ENCODE measurements at places on chromosomes 3 and 15.

DNA sequence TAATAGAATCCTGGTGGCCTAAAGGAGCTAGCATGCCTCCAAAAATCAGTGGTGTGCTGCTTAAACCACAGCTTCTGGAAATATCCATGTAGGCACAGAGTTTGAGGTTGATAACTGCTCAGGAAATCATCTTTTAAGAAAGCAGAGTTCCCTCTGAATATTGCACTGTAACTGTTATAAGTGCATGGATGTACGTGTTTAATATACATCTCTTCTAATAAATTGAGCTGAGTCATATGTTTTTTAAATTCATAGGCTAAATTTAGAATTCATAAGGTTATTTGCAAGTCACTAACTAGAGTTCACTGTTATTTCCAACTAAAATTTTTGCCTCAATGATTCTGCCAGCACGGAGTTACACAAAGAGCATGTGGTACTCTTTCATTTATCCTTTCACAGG, 68.9 kb downstream of the MYH15 start:
- DNase-seq = no peak

- no peak for DNase-seq
Measured at GRCh38 chr15:100926258-100926657, 7.1 kb downstream of the LRRK1 start.

DNA sequence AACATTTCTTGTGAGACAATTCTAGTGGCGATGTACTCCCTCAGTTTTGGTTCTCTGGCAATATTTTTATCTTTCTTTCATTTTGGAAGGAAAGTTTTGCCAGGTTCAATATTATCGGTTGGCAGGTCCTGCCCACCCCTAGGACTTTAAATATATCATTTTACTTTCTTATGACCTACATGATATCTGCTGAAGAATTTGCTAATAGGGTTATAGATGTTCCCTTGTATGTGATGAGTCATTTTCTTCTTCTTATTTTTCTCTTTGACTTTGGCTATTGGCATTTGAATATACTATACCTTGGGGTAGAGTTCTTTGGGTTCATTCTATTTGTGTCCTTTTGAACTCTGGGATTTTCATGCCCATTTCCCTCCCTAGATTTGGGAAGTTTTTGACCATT, 89.7 kb downstream of the GMNC start:
- DNase-seq = no peak

GRCh38 chr15:95324656-95325055, 1005.8 kb upstream of the NR2F2 start:
- no peak for DNase-seq

- DNase-seq = no peak
Measured at GRCh38 chr3:195613468-195614069, 29.8 kb upstream of the APOD start.

- DNase-seq = no peak
Measured at GRCh38 chr3:32865383-32865782, 47.6 kb downstream of the TRIM71 start.

DNA sequence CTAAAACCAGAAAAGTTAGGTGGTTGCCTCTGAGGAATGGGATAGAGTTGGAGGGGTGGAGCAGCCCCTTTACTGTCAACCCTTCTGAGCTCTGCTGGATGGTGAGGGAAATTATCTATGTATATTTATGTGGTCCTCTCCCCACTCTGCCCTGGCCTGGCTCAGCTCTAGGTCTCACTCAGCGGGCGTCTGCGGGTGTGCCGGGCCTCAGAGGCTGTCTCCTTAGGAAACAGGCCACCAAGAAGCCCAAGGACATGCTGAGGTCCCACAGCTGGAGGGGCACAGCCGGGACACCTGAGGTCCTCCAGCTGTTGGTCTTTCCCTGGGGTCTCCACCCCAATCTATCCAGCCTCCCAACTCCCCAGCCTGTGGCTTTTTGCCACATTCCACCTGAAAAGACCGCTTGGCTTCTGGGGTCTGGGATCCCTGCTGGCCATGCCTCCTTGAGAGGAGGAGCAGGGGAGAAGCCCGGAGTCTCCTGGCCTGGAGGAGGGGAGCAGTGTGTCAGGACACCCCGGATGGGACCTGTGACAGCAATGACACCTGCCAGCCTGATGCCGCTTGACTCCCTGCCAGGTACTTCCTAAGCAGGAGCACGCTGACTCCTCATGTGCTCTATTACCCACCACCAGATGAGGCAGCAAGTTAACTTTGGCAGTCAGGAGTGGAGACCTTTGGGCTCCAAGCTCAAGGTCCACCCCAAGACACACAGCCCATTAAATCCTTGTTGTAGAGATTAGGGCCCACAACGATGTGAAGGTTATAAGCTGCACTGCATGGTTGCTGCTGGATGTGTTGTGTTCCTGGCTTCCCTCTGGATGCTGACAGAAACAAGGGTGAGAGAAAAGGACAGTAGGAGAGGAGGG, at the start of gene SLC28A1:
TSS of gene SLC28A1 (plus strand) at position 747 of the 866 bp plus-strand sequence. CDS start 3,099 bp downstream, outside the sequence.
- DNase-seq = no peak

DNA sequence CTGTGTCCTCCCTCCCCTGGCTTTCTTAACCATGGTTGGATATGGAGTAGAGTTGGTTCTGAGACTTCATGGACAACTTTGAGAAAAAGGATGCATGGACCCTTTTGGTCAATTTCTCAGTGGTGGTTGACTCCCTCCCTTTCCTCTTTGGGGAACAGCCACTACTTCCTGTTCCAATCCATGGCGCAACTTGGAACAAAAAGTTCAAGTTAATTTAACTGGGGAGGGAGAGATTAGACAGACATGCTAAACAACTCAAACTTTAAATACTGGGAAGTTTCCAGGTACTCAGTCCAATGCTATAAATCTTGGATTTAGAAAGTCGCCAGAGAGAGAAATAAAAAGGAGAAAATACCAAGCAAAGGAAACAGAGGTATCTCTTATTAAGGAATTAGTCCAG, 202.2 kb downstream of the PDZRN3 start:
- no peak for DNase-seq

- DNase-seq = no peak
Measured at GRCh38 chr15:61137105-61137792, 91.9 kb downstream of the RORA start.

DNA sequence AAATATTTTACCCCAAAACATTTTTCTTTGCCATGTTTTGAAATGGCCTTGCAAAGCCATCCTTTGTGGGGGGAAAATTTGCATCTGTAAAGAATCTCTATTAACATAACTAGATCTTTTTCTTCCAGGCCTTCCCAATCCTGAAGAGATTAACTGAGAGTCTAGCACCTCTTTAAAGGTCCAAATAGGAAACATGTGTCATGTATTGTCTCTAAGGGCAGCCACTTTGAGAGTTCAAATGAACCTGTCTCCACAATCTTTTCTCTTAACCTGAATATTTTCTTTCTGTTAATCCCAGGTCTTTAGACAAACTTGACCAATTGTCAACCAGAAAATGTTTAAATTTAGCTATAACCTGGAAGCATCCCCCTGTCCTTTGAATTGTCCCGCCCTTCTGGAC, 236.6 kb upstream of the PROK2 start:
- no peak for DNase-seq

- DNase-seq = no peak
Measured at GRCh38 chr3:20776286-20776685, 590.3 kb upstream of the SGO1 start.

DNA sequence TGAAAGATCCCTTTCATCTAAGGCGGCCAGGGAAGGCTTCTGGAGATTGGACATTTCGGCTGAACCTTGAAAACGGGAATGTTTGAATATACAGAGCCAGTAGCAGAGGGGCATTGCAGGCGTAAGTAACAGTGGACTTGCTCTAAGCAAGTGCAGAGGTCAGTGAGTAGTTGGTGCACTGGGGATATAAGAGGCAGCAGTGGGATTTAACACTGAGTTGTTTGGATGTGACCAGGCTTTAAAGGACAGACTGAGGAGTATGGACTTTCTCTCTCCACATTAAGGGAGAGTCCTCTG, 1.3 kb downstream of the ARNT2 start:
- no peak for DNase-seq

GRCh38 chr3:60268123-60268522, 983.1 kb downstream of the FHIT start:
- no peak for DNase-seq

- no peak for DNase-seq
Measured at GRCh38 chr15:89114990-89115389, 26.7 kb downstream of the ABHD2 start.

DNA sequence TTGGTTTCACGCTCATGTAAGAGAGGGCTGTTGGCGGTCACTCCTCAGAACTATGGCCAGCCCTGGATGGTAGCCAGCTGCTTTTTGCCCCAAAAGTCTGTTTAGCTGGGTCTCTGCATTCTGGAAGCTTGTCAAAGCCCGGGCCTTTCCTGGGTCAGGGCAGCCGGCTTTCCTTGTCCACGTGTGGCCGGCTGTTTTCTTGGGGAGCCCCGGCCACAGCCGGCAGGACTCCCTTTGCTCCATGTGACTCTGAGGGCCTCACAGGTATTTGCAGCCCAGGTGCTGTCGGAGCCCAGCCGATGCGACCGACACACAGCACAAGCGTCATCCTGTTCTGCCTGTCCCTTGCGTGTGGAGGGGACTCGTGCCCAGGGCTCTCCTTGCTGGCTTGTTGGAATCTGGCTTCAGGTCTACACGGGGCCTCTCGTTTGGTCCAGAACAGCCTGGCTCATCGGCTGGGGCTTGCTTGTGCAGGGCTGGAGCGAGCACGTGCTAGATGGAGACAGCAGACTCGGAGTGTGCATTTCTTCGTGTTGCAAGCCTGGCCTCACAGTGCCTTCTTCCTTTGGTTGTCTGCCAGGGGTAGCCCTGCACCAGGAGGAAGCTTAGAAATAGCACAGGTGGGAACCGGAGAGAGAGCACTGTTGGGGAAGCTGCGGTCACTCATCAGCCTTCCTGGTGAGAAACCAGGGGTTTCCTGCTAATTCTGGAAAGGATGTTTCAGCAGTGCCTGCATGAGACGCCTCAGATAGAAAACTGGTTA, 51.5 kb downstream of the PGPEP1L start:
- no peak for DNase-seq

- DNase-seq = no peak
Measured at GRCh38 chr3:184771301-184772127, 40.5 kb upstream of the VPS8 start.

- no peak for DNase-seq
Measured at GRCh38 chr15:74443100-74443909, 9.5 kb upstream of the SEMA7A start.

GRCh38 chr3:113634782-113635474, 61.5 kb downstream of the USF3 start:
- DNase-seq = no peak

GRCh38 chr3:121703973-121704372, 43.3 kb upstream of the HCLS1 start:
- DNase-seq = no peak
